Osteocyte (in vitro differentiated cells): ENCODE measurements at places on chromosomes 1 and 21.
A peak's percentile ranks its signal among the peaks of the same experiment; 100 is the strongest.

DNA sequence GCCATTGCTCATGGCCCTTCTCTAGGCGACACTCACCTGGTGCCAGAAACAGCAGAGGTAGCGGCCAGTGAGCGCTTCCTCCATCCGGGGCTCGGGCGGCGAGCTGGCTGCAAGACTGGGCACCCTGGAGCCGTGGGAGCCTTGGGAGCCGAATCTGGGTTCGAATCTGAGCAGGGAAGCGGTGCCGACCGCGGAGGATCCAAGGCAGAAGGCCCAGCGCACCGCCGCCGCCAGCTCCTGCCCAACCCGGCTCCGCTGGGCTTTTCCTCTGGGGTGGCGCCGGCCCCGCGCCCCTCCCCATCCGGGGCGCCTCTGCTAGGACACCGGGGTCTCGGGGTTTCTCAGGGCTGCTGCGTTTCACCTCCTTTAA lies 1.7 kb upstream of the PRDM16 start:
- no peak for DNase-seq

DNA sequence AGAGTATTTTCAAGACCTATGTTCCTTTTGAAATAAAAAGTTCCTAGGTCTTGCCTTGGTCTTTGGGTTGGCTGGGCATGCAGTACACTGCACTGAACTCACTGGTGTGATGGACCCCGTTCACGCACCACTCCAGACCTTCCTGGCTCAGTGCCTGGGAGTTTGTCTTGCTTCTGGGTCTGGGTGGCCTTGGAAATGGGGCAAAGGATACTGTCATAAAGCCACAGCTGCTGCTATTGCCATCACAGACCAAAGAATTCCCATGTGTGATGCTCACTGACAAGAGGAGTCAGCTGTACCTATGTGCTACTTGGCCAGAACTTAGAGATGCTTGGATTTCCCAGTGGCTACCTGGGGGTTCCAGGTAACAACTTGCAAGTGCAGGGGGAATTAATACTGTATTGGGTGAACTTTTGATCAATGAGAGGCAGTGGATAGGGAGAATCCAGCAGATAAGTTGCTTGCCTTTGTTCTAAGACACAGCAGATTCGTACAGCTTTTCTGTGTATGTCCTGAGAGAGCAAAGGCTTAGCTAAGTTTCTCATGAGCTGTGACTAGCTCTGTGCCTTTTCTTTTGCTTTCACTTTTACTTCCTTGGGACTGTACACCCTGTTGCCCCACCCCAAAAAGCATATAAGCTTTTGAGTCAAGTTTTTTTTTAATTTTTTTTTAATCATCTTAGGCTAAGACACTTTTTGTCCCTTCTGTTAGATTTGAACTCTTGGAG lies 115.3 kb downstream of the RUNX1 start:
- DNase-seq, result no peak

DNA sequence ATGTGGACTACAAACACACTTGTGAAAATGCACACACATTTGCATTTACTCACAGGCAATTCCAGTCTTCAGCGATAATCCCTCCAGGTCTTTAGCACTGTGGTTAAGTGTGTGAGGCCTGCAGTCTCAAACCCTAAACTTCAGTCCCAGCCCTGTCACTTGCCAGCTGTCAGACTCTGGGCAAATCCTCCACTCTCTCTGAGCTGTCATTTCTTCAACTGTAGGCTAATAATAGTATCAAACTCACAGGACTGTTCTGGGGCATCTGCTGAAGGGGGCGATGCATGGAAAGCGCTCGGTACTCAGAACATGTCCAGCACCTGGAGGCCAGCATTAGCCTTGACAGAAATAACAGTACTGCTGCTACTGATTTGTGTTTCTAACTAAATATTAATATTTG lies 48.2 kb downstream of the NEK2 start:
- no peak for DNase-seq

- no peak for DNase-seq
Observed at GRCh38 chr1:88774151-88774556, 90.1 kb downstream of the PKN2 start.

GRCh38 chr1:23634840-23635651 lies 56.6 kb upstream of the RPL11 start:
- peak; percentile 87 for DNase-seq

DNA sequence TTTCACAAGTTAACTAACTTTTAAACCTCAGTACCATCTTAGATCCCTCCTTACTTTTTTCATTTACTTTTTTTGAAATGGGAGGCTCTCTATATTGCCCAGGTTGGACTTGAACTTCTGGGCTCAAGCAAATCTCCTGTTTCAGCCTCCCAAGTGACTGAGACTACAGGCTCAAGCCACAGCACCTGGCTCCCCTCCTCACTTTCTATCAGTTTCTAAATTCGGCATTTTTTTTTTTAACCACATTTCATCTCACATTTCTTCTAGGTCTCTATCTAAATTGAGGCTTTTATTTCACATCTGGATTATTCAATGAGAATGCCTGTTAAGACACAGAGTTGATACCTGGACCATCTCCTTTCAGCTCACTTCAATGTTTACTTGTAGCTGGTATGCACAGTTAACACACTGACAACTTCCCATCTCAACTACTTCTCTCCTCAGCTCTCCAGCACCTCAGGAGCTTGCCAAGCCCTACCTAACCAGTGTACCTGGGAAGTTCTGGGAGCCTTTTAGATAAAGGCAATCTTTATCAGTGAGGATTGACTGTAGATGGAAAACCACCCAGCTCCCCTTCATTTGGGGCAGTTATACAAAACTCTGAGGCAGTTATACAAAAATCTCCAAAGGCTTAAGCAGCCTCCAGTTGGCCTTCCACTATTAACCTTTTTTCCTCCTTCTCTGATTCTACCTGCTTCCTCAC lies 3.4 kb downstream of the USP33 start:
- no peak for DNase-seq

DNA sequence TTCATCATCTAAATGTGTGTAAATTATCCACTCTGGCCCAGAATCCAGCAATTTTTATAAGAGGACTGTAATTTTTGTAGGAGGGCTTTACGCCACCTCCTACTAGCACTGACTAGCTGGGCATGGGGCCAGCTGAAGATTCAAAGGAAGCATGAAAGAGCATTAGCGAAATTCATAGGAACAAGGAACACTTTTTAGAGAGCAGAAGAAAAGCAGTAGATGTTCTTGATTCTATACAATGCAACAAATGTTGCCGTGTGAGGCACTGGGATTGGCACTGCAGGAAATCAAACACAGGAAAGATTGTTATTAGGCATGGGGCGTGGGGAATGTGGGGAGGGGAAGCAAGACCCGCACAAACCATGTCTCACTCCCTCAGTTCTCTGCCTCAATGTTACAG lies 58.4 kb upstream of the PARP1 start:
- no peak for DNase-seq

GRCh38 chr1:100782473-100783039 lies 63.0 kb downstream of the VCAM1 start:
- no peak for DNase-seq

- no peak for DNase-seq
Observed at GRCh38 chr21:44019568-44019958, 7.5 kb downstream of the TRAPPC10 start.

DNA sequence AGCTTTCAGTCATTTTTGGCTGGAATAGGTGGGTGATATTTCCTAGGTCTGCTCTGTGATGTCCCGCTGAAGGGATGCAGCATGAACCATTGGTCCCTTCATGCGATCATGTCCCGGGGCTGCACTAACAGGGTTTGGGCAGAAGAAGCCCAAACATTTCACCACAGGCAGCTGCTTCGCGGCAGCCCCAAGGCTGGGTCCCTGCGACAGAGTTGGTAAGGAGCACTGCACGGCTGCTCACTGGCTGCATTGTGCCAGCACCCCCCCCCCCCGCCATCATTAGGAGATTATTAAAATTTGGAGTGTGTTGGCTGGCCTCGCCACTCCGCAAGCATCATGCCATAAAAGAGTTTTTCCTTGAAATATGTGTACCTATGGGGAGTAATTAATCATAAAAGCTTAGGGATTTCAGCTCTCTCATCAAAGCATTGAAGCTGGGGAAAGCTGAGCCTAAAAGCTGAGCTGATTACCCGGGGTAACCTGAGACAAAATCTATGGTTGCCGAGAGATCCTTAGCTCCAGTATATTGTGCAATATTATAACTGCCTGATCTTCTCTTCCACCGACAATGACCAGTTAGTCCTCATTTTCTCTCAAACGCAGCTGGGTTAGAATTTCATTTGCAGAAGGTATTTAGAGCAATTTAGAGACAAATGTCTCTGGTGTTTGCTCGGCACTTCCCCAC lies 62.5 kb downstream of the PEX14 start:
- no peak for DNase-seq

DNA sequence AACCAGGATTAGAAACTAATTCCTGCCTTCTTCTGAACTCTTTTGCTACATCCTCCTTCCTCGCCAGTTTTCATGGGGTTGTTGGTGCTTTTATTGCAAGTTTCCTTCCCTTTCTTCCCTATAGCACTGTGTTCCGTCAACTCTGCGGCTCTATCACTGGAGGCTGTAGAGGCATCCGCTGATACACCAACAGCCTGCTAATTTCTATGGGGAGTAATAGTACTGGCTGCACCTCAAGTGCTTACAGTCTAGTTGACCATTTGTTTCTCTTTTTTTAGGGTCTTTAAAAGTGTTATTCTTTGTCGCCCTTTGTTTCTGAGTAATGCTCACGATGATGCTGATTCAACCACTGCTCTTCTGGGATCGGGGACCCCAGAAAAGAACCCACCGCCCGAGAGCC lies 746 bp downstream of the MIS18A start:
- DNase-seq, result no peak

- DNase-seq, result no peak
Observed at GRCh38 chr1:151237678-151238466, 16.7 kb upstream of the PSMD4 start.

DNA sequence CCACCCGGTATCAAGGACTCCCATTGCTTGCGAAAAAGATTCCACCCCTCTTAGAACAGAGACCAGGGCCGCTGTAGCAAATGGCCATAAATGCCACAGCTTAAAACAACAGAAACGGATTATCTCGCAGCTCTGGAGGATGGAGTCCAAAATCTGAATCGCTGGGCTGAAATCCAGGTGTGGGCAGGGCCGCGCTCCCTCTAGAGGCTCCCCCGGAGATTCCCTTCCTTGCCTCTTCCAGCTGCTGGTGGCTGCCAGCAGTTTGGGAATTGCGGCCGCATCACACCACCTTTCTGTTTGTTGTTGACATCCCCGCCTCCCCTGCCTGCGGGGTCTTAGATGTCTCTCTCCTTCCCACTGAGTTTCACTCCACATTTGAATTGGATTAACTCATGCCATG lies 15.6 kb downstream of the PDE9A start:
- DNase-seq, result no peak

- no peak for DNase-seq
Observed at GRCh38 chr1:231512147-231512698, 16.2 kb upstream of the TSNAX start.

DNA sequence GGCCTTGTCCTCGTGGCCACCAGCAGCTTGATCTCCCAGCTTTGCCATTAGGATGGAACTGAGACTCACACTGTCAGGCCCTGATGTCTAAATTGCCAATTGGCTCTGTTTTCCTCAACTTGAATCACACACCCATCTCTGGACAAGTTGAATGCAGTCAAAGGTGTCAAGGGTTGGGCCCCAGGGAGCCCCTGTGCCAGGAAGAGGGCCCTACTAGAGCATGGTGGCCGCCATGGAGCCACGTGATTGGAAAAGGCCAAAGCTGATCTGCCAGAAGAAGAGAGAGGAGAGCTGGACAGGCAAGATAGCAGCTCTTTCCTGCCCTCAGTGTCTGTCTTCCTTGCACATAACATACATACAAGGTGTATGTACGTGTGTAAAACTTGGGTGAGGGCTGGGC lies 54.9 kb upstream of the NEK2 start:
- DNase-seq, result no peak

GRCh38 chr1:163263818-163264655 lies 57.7 kb upstream of the NUF2 start:
- no peak for DNase-seq

GRCh38 chr1:56339093-56339492 lies 240.3 kb downstream of the PLPP3 start:
- no peak for DNase-seq

DNA sequence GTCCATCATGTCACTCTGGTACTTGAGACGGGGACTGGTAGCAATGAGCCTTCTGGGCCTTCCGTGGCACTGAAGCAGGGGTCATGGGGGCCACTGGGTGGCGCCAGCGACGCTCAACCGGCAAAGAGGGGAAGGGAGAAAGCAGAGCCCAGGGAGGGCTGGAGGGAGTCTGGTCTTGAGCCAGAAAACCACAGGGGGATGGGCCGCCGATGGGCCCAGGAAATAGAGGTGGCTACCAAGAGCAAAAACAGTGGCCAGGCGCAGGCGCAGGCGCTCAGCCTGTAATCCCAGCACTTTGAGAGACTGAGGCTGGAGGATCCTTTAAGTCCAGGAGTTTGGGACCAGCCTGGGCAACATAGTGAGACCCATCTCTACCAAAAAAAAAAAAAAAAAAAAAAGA lies 21.8 kb downstream of the EXOC8 start:
- DNase-seq, result peak; percentile 65
